ENCODE measurements at places on chromosomes 2 and 18. TPM values are rescaled to one million over a fixed set of nuclear protein-coding genes. Genes with fewer than 3 reads are reported as not detected.

ATP6V1B1 gene
- not detected for total RNA-seq

SFTPB gene
- total RNA-seq = not detected

HS1BP3 gene
- 10.2 TPM for total RNA-seq

GREB1L gene
- total RNA-seq = under 0.01 TPM

HSPE1 gene
- total RNA-seq = 35.7 TPM

DYSF gene
- 13.3 TPM for total RNA-seq

MOGAT1 gene
- total RNA-seq = not detected

FOXI3 gene
- total RNA-seq = not detected

POTEJ gene
- not detected for total RNA-seq

CCDC141 gene
- total RNA-seq = 33.9 TPM

RRM2 gene
- total RNA-seq = 5.5 TPM

DNAJC27 gene
- 10.6 TPM for total RNA-seq

MYO5B gene
- total RNA-seq = under 0.01 TPM

RNU2-63P gene
- not detected for total RNA-seq

HMSD gene
- not detected for total RNA-seq

ABCG5 gene
- not detected for total RNA-seq

FZD7 gene
- total RNA-seq = 0.63 TPM
